ENCODE measurements at places on chromosomes 16 and 17. TPM values are rescaled to one million over a fixed set of nuclear protein-coding genes. Genes with fewer than 3 reads are reported as not detected.

The DCTN5 gene
- total RNA-seq, result 35.2 TPM

The GNGT2 gene
- total RNA-seq, result not detected

The GSE1 gene
- 76.0 TPM for total RNA-seq

The MARCHF10 gene
- total RNA-seq, result not detected

The AIPL1 gene
- total RNA-seq, result not detected

The SLC22A31 gene
- 0.29 TPM for total RNA-seq

The CCDC154 gene
- 0.39 TPM for total RNA-seq

The SCN4A gene
- not detected for total RNA-seq

The TEDC2 gene
- total RNA-seq, result 2.1 TPM

The C16orf96 gene
- not detected for total RNA-seq

The PIPOX gene
- total RNA-seq, result not detected

The PHB1 gene
- 52.6 TPM for total RNA-seq

The CTRB1 gene
- not detected for total RNA-seq

The KRTAP1-5 gene
- not detected for total RNA-seq
